ENCODE measurements at places on chromosomes 7 and 10.

- no peak for DNase-seq
Measured at GRCh38 chr7:35691827-35692307, 3.1 kb downstream of the HERPUD2 start.

DNA sequence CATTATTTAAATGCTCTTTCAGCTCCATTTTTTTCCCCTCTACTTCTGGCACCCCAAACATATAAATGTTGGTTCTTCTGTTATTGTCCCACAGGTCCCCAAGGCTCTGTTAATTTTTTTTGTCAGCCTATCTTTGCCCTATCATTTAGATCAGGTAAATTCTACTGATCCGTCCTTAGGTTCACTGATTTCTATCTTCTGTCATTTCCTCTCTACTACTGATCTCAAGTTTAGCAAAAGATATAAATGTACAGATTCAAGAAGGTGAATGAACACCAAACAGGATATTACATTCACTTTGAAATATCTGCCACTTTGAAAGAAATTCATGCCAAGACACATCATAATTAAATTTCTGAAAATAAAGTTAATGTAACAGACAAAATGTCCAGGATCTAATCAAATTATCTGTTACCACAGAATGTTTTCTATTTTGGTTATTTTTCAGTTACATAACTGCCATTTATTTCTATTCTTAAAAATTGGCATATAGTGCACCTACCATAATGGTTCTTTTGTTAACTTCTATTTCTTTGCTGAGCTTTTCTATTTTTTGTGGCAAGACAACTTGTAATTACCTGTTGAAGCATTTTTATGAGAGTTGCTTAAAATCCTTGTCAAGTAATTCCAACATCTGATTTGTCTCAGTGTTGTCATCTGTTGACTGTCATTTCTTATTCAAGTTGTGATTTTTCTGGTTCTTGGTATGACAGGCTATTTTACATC, 12.1 kb upstream of the CUBN start:
- DNase-seq: no peak

- DNase-seq: no peak
Measured at GRCh38 chr7:42596737-42597136, 315.1 kb downstream of the C7orf25 start.

GRCh38 chr10:113872139-113873030, 17.9 kb downstream of the NHLRC2 start:
- DNase-seq: no peak

GRCh38 chr10:43739161-43739560, 90.5 kb upstream of the ZNF32 start:
- no peak for DNase-seq

DNA sequence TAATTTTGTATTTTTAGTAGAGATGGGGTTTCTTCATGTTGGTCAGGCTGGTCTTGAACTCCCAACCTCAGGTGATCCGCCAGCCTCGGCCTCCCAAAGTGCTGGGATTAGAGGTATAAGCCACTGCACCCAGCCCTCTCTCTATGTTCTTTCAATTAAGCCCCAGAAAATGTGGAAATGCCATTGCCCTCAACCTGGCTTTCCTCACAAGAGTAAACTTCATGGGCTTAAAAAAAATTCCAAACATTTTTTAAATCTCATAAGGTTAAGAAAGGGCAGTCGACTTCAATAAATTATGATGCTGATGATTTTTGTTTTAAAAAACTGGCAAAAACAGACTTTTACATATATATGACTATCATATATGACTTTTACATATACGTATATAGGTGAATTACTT, 107.6 kb downstream of the TES start:
- no peak for DNase-seq

GRCh38 chr10:114647545-114648138, 10.4 kb downstream of the ABLIM1 start:
- DNase-seq: no peak

GRCh38 chr10:77164616-77165311, 472.8 kb downstream of the KCNMA1 start:
- DNase-seq: no peak

GRCh38 chr10:65964205-65964604, 961.6 kb upstream of the LRRTM3 start:
- no peak for DNase-seq

- no peak for DNase-seq
Measured at GRCh38 chr10:111030042-111030750, 46.6 kb upstream of the ADRA2A start.
